Upper lobe of right lung (tissue), 1 donor: ENCODE measurements at places on chromosomes 12 and 14. TPM values are rescaled to one million over a fixed set of nuclear protein-coding genes. Genes with fewer than 3 reads are reported as not detected.
A peak's percentile ranks its signal among the peaks of the same experiment; 100 is the strongest.

Gene TMPO
- 63.1 TPM for total RNA-seq

DNA sequence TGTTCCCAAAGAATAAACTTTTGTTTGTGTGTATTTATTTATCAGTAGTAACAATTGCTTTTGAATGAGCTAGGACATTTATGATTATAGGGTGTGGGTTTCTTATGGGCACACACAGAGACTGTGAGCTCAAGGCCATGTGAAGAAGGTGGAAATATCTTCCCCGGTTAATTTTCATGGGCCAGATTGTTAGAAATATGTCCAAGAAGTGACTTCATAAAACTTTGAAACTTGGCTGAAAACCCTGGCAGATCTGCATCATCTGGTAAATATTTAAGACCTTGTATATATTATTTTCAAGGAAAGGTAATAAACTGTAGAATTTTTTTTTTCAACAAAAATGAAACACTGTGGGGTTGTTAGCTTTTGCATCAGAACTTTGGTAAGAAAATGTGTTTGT lies 53.5 kb upstream of the RNU6-8 start:
- no peak for DNase-seq

Gene TCL1B
- not detected for total RNA-seq

DNA sequence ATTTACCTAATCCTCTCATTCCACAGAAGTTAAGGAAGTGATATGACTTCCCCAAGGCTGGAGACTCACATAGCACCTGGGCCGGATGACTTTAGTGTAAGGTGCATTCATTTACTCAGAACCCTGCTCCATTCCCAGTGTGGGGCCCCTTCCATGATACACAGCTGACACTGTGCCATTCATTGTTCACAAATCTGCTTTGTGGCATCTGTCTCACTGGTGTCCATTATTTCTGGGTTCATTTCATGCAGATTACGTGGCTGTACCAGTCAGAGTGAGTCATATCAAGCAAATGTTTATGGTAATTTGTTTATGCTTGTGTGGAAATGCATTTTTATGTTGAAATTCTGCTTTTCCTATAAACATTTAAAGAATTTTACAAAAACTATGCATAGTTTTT lies 5.2 kb downstream of the ANO4 start:
- DNase-seq: no peak

DNA sequence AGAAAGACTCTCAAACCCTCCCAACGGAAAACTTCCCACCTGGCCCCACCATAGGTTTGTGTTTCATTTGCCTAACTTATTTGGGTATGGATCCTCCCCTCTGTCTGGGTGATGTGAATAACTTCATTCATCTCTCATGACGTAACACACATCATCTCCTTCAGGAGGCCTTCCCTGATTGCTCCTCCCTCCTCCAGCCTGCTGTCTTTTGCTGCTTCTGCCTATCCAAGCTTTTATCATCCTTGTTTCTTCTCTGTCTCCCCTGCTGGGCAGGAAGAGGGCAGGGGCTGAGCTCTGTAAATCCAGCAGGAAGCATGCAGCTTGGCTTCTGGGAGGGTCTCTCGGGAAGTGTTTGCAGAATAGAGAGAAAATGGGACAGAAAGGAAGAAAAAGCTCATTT lies 766.0 kb upstream of the TBX3 start:
- DNase-seq: no peak

DNA sequence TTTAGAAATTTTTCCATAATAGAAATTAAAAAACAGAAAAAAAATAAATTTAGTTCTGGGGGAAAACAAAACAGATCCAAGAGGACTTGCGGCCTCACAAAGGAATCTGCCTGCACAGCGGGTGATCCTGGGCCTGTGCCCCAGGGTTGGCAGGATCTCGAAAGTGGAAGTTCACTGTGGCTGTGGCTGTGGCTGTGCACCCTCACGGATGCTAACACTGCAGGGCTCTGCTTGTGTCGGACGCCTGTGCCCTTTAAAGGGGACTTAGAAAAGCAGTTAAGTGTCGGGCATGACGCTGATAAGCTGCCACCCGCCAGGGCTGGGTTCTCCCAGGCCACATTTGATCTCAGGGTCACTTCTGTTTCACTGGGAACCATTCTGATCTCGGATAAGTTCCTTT lies 209.1 kb downstream of the TTC7B start:
- peak; percentile 32 for DNase-seq

DNA sequence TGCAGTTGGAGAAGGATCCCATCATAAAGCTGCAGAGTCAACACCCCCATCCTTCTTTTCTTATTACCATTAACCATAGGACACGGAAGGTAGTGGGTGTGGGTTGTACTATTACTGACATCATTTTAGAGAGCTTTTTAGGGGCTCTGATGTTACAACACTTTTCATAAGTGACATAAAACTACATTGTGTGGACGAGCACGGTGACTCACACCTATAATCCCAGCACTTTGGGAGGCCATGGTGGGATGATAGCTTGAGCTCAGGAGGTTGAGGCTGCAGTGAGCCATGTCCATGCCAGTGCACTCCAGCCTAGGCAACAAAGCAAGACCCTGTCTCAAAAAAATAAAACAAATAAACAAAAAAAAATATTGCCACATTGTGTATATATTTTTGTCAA lies 167.1 kb downstream of the DUSP6 start:
- DNase-seq: no peak

- DNase-seq: no peak
Measured at GRCh38 chr14:30159374-30159773, 231.7 kb upstream of the PRKD1 start.

- no peak for DNase-seq
Measured at GRCh38 chr14:85042301-85042700, 487.6 kb upstream of the FLRT2 start.

- DNase-seq: no peak
Measured at GRCh38 chr12:104673696-104674482, 217.1 kb downstream of the CHST11 start.

Gene OTOGL
- 0.09 TPM for total RNA-seq
